ENCODE measurements at places on chromosomes 11 and 22.

DNA sequence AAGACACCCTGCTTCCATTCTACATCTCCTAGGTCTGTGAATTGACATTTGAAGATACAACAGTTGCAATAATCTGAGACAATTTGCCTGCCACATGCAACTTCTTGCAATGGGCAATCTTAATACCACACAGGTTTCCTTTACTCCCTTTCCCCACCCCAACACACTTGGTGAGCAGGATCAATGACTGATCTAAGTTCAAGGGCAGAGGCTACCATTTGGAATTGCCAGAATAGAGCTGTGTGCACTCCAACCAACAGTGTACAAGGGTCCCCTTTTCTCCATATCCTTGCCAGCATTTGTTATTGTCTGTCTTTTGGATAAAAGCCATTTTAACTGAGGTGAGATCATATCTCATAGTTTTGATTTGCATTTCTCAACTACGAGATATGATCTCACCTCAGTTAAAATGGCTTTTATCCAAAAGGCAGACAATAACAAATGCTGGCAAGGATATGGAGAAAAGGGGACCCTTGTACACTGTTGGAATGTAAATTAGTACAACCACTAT, 2.9 kb upstream of the NNMT start:
- DNase-seq = no peak

DNA sequence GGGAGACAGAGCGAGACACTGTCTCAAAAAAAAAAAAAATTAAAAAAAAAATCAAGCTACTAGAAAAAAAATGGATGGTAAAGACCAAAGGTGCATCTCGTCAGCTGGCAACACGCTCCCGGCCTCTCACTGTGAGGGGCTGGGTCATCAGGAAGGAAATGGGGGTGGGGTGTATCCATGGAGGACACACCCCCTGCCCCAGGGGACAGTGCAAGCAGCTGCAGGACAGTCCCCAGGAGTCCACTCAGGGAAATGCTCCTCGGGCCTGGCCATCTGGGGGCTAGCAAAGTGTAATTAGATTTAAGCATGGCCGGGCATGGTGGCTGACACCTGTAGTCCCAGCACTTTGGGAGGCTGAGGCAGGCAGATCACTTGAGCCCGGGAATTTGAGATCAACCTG, 23.1 kb downstream of the TTLL1 start:
- no peak for DNase-seq

- DNase-seq = no peak
These were observed 28.4 kb upstream of the KCNQ1OT1 start for GRCh38 chr11:2728128-2728662.

DNA sequence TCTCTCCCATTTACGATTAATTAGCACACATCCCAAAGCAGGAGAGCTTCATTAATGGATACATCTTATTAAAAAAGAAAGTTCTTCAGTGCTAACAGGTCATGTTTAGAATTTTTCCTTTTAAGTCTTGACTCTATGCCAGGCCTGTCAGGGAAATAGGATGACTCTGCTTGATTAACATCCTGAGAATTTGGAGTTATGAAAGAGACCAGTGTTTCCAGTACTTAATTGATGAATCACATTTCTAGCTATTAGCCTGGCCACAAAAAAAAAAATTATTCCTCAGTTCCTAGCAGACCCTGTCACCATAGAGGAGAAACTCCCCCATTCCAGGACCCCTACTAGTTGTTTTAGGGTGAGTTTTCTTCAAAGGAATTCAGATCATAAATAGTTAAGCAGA, 23.6 kb upstream of the ME3 start:
- DNase-seq = no peak

DNA sequence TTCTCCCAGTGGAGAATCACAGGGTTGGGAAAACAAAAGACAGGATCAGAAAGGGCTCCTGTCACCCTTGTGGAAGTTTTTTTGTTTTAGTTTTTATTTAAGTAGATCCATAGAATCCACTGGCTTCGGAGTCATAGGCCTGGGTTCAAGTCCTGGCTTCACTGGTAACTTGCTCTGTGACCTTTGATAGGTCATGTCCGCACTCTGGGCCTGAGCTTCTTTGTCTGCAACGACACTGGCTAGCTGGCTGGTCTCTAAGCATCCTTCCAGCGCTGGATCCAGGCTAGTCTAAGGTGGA, 1.4 kb downstream of the ZFTA start:
- no peak for DNase-seq

DNA sequence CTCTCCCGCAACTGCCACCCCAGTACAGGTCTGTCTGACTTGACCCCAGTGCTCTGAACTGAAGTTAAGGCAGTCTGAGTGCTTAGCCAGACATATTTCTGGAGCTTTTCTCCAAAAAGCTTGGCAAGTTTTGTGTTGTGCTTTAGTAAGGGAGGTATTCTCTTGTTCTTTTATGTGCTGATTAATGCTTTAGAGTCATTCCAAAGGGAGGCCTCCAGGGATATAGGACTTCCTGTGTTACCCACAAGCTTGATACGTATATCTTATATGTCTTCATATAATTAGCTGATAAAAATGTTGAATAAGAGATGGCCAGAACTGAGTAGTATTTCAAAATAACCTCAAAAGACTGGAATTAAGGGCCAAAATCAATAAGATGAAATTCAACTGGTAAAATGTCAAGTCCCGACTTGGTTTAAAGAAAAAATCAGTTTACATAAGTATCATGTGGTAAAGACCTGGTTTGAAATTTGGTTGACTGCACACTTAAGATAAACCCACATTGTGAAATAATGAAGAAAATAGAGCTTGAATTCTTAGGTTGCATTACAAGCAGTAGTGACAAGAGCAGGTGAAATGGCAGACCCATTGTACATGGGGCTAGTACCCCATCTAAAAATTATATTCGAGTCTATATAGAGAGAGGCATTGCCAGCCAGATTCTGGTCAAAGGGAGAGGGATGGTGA, 226.9 kb downstream of the SNX19 start:
- no peak for DNase-seq

Data from NT2/D1 (cell line).